ENCODE measurements at places on chromosomes 11 and 22. TPM values are rescaled to one million over a fixed set of nuclear protein-coding genes. Genes with fewer than 3 reads are reported as not detected.

Gene SPON1
- 23.3 TPM for total RNA-seq

Gene ABTB2
- total RNA-seq, result 3.5 TPM

Gene GUCY1A2
- 14.3 TPM for total RNA-seq

Gene MAP6
- total RNA-seq, result 6.1 TPM

Gene CBLIF
- not detected for total RNA-seq

Gene SLN
- total RNA-seq, result 2,631 TPM

DNA sequence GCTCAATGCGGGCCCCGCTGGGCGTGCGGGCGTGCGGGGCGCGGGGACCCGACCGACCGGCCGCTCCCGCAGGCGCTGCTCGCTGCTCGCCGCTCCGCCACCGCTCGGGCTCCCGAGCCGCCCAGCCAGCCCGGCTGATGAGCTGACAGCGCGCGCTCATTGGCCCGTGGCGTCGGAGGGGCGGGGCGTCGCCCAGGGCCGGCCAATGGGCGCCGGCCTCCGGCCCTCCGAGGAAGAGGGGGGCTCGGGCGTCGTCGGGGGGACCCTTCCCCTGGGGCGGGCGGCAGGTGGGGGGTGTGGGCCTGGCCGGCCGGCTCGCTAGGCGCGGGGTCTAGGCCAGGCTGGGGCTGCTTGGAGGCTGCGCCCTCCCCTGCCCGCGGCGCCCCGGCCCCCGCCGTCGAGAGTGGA, at the start of gene SCUBE1:
Gene SCUBE1 (minus strand): TSS at position 111 of the 408 bp plus-strand sequence. CDS start 111 bp downstream, outside the sequence.
- peaks cover 70% of the 10 kb centered on the region for H3K27me3 ChIP-seq
- peak; percentile 76 for DNase-seq
- H3K36me3 ChIP-seq, result no peaks in the 10 kb centered on the region
- H3K4me3 ChIP-seq, result no peak within 1 kb of the TSS

- DNase-seq, result no peak
- no peaks in the 10 kb centered on the region for H3K27me3 ChIP-seq
- peaks cover 67% of the 10 kb centered on the region for H3K4me1 ChIP-seq
- no peak overlapping the region for H3K4me3 ChIP-seq
- H3K36me3 ChIP-seq, result peaks cover 36% of the 10 kb centered on the region
Measured at GRCh38 chr11:126336671-126337101, 18.8 kb upstream of the ST3GAL4 start.

GRCh38 chr11:95346265-95346664, 115.3 kb upstream of the SESN3 start:
- peaks cover 28% of the 10 kb centered on the region for H3K4me1 ChIP-seq
- no peak overlapping the region for H3K4me3 ChIP-seq
- no peak overlapping the region for H3K27ac ChIP-seq
- no peaks in the 10 kb centered on the region for H3K36me3 ChIP-seq

DNA sequence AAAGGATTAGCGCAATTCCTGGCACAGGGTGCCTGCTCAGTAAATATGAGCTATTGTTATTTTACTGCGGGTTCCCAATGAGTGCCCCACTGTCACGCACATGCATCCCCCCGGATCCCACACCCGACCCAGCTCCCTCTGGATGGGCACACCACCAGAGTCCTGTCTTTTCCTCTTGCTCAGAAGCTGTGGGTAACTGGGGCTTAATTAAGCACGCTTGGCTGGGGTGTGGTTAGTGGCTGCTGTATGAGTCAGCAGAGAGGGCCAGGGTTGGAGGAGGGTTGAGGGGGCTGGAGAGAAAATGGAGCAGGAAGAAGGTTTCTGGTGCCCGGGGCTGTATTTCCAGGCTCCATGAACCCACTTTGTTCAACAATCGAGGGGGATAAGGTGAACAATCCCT, 30.3 kb upstream of the NECTIN1 start:
- H3K27ac ChIP-seq, result no peak overlapping the region
- no peak for DNase-seq
- peaks cover 18% of the 10 kb centered on the region for H3K27me3 ChIP-seq
- peaks cover 28% of the 10 kb centered on the region for H3K4me1 ChIP-seq
- no peaks in the 10 kb centered on the region for H3K36me3 ChIP-seq

DNA sequence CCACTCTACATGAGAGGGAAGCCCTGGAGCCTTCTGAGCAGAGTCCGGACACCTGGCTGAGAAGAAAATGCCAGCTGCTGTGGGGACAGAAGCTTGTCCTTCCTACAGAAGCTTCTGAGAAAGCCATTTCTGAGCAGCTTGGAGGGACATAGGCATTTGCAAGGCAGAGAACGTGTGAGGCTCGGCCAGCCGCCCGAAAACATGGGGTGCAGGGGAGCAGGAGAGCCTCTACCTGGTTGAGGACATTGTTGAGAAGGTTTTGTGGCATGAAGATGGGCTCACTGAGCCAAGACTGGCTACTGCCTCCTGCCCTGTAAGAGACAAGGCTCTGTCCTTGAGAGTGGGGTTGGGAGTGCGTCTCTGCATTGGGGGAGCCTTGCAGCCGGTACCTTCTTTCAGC, 25.3 kb downstream of the SAMM50 start:
- H3K4me3 ChIP-seq, result no peak overlapping the region
- DNase-seq, result no peak
- H3K27me3 ChIP-seq, result no peaks in the 10 kb centered on the region

DNA sequence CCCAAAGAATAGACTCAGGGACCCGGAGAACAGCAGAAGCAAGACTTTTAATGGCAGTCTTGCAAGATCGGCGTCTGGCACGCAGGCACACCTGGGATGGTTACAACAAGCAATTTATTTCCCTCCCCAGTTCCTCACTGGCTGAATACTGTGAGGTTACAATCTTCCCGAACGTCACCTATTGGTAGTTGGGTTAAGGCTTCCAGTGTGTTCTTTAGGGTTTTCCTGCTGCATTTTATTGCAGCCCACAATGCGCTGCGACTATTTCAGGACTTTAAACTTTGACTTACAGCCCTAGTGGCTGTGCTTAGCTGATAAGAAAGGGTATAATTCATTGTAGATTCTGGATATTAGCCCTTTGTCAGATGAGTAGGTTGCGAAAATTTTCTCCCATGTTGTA, 11.5 kb upstream of the TRIM68 start:
- H3K4me1 ChIP-seq, result no peaks in the 10 kb centered on the region
- no peak overlapping the region for H3K27ac ChIP-seq
- no peaks in the 10 kb centered on the region for H3K36me3 ChIP-seq
- H3K4me3 ChIP-seq, result no peak overlapping the region
- no peak for DNase-seq

DNA sequence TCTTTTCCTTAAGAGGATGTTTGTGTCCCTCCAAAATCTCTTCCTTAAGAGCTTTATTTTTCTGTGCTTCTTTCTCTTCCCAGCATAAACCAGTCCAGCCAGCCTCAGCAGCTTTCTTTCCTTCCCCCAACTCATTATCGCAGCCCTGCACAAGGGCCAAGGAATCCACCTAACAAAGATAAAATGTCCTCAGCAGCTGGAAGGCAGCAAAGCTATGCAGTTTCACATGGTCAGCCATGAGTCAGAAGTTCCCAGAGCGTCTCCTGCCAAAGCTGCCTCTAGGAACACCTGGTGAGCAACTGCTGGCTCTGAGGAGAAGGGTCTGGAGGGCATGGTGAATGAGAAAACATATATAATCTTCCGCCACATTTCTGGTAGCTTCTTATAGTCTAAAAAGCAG, 45.3 kb upstream of the HMGXB4 start:
- peaks cover 4% of the 10 kb centered on the region for H3K27me3 ChIP-seq
- no peaks in the 10 kb centered on the region for H3K36me3 ChIP-seq
- no peaks in the 10 kb centered on the region for H3K4me1 ChIP-seq
- no peak overlapping the region for H3K4me3 ChIP-seq

GRCh38 chr11:24598641-24599040, 101.8 kb downstream of the LUZP2 start:
- no peaks in the 10 kb centered on the region for H3K27me3 ChIP-seq
- H3K27ac ChIP-seq, result no peak overlapping the region
- H3K4me1 ChIP-seq, result no peaks in the 10 kb centered on the region
- no peaks in the 10 kb centered on the region for H3K36me3 ChIP-seq
- H3K4me3 ChIP-seq, result no peak overlapping the region

DNA sequence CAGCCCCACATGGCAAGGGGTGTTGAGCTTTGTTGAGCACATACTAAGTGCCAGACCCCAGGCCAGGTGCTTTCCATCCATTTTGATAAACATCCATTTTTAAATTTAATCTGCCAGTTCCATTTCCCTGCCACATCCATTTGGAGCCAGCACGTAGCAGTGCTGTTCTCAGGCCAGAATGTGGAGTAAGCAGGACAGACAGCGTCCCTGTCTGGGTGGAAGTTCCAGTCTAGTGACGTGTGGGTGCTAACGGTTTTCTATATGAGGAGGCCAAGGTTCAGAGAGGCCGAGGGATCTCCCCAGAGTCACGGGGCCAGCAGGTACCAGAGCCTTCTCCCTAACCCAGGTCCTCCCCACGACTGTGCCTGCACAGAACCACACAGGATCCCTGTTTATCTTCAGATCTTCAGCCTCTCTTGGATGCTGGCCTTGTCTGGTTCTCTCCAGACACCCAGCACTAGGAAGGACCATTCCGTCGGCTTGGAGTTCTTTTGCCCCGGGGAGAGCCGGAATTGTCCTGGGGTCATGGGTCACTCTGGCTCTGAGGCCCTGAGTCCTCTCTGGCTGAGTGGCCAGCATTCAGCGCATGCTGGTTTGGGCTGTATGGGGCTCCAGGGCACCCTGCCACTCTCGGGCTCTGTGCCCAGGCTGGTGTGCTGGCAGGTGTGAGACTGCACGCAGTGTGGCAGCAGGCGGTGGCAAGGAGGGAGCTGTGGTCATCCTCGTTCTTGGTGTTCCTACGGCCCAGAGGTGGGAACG, 63.6 kb upstream of the PPARA start:
- H3K36me3 ChIP-seq, result peaks cover 57% of the 10 kb centered on the region
- H3K27ac ChIP-seq, result peak overlapping the region; percentile 95
- H3K27me3 ChIP-seq, result no peaks in the 10 kb centered on the region

GRCh38 chr11:106457727-106458126, 380.3 kb downstream of the AASDHPPT start:
- no peak overlapping the region for H3K27ac ChIP-seq
- H3K27me3 ChIP-seq, result no peaks in the 10 kb centered on the region
- H3K36me3 ChIP-seq, result no peaks in the 10 kb centered on the region
- H3K4me1 ChIP-seq, result no peaks in the 10 kb centered on the region
- DNase-seq, result no peak

GRCh38 chr11:80320765-80321164, 879.9 kb upstream of the TENM4 start:
- DNase-seq, result no peak
- no peak overlapping the region for H3K27ac ChIP-seq
- no peak overlapping the region for H3K4me3 ChIP-seq
- H3K4me1 ChIP-seq, result no peaks in the 10 kb centered on the region

- H3K27ac ChIP-seq, result no peak overlapping the region
- peaks cover 6% of the 10 kb centered on the region for H3K27me3 ChIP-seq
- DNase-seq, result no peak
- peaks cover 23% of the 10 kb centered on the region for H3K4me1 ChIP-seq
- H3K36me3 ChIP-seq, result no peaks in the 10 kb centered on the region
Measured at GRCh38 chr11:61534025-61534932, 25.7 kb downstream of the LRRC10B start.

DNA sequence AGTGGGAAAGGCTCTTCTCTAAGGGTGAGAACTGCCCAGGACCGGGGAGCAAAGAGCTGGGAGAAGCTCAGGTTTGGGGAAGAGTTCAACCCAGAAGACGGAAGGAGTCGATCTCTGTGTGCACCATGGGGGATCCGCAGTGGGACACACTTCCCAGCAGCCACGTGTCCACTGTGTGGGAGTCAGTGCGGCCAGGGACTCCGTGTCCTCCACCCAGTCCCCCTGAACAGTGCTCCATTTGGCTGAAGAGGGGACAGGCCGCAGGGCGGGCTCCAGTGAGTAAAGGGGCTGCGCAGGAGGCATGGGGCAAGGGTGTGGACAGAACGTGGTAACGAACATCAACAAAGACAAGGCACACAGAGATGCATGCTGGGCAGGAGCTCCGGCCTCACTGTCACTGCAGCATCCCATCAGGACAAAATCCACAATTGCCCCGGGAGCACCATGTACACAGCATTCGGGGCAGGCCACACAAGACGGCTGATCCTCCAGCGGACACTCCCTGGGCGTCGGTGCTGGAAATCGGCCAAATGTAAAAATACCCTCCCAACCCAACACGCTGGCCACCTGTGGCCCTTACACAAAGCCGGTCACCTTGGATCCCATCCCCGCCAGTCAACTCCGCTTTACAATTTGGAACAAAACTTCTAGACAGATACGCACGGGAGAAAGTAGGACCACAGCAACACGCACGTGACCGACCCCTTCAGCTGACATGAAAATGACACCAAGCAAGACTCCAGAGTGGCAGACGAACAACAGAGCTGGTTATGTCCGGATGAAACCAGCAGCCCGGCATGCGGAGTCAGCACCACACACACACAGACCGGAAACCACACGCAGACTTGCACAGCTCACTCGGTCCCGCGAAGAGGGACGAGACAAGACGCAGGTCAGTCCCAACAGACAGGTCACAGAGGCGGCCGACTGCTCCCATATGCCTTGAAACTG, 366.8 kb downstream of the SHANK2 start:
- peak overlapping the region; percentile 21 for H3K4me3 ChIP-seq
- H3K27ac ChIP-seq, result peak overlapping the region; percentile 11
- no peaks in the 10 kb centered on the region for H3K36me3 ChIP-seq
- peak; percentile 73 for DNase-seq
- peaks cover 35% of the 10 kb centered on the region for H3K4me1 ChIP-seq
- H3K27me3 ChIP-seq, result no peaks in the 10 kb centered on the region

- H3K27ac ChIP-seq, result no peak overlapping the region
- no peaks in the 10 kb centered on the region for H3K36me3 ChIP-seq
- H3K4me3 ChIP-seq, result no peak overlapping the region
Measured at GRCh38 chr11:44755556-44756523, 29.1 kb downstream of the TSPAN18 start.

DNA sequence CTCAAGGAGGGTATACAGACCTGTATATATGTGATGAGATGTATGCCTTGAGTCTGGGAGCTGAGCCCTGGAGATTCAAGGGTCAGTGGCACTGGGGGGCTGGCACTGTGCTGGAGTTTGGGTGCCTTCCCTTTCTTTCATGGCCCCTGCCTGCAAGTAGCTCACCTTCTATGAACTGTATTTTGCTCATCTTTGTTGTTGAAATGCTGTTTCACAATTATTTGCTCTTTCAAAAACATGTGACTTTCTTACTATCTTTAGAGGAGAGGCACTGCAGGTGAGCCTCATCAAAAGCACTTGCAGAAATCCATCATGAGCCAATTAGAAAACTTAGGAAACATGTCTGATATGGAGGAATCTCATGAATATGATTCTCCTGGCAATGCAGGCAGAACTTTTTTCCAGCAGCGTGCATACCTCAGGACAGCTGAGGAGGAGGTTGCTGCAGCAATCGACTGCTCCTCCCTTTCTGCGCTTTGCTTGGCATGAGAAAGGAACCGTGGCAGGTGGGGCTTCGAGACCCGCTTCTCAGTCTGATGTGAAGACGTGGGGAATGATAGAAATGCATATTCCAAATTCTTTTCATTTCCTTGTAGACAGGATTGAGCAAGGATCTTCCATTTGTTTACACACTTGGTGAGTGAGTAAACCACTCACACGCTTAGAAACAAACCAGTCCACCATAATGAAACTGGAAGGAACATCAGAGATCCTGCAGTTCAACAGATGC, 178.4 kb upstream of the E2F8 start:
- DNase-seq, result no peak
- no peaks in the 10 kb centered on the region for H3K27me3 ChIP-seq
- H3K27ac ChIP-seq, result no peak overlapping the region
- H3K4me1 ChIP-seq, result peaks cover 5% of the 10 kb centered on the region
- H3K4me3 ChIP-seq, result no peak overlapping the region

Data from muscle of leg (tissue), 16 donors.